Tibial artery (tissue), 4 donors: ENCODE measurements at places on chromosomes 6 and 20.

DNA sequence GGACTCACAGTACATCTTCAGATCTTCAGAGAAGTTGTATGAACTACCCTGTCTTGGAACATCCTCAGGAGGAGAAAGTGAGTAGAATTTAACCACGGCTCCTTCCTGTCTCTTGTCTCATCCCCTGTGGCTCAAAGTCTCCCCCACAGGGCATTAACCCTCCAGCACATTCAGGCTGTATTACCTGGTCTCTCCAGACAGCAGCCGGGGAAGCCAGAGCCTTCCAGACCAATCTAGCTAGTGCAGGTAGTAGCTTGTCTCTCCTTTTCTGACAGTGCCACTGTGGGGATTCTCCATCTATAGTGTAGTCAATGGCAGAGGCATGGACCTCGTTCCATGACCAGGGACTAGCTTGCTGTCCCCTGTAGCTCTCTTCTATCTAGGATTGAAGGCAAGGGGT, 16.9 kb upstream of the ELMO2 start:
- DNase-seq, result no peak

GRCh38 chr20:44704551-44704971, 10.6 kb upstream of the CCN5 start:
- DNase-seq, result peak; percentile 50

DNA sequence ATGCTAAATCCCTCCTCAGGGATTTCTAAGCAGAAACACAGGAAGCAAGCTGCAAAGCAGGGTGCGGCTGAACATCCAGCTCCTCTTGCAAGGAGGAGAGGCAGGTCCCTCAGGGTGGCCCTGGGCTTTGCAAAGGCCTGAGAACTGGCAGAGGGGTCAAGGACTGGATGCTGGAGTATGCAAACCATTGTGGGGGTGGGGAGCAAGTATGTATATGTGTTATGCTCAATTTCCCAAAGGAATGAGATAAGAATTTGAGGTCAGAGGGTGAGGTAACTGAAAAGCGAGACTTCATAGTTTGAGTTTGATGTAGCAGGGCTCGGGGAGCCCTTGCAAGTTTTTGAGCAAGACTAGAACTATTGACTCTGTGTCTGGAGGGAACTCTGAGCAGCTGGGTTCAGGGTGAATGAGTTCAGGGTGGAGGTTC, 11.2 kb downstream of the SLC22A2 start:
- no peak for DNase-seq

- no peak for DNase-seq
Observed at GRCh38 chr20:4045082-4045481, 29.7 kb upstream of the RNF24 start.

DNA sequence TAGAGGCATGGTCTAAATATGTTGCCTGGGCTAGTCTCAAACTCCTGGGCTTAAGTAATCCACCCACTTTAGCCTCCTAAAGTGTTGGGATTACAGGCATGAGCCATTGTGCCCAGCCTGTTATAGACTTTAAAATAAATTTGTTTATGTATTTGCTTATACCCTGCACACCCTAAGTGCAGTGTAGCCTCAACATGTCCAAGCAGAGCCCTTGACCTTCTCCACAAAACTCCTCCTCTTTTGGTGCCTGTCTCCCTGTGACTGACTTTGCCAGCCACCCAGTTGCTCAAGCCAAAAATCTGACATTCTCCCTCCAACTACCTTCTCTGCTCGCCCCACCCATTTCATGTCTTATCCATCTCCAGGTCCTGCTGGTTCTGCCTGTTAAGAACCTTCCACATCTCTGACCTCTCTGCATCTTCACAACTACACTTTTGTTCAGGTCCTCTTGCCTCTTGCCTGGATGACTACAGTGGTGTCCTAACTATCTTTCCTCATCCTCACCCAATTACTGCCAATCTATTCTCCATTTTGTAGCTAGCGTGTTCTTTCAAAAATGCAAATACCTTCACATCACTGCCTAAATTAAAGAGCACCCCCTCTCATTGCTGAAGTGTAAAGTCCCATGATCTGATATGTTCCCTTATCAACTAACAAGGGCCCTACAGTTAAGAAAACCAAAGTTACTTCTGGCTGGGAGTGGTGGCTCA, 11.2 kb upstream of the KIFC1 start:
- no peak for DNase-seq

GRCh38 chr6:159217595-159218275, 48.5 kb downstream of the FNDC1 start:
- DNase-seq, result no peak

DNA sequence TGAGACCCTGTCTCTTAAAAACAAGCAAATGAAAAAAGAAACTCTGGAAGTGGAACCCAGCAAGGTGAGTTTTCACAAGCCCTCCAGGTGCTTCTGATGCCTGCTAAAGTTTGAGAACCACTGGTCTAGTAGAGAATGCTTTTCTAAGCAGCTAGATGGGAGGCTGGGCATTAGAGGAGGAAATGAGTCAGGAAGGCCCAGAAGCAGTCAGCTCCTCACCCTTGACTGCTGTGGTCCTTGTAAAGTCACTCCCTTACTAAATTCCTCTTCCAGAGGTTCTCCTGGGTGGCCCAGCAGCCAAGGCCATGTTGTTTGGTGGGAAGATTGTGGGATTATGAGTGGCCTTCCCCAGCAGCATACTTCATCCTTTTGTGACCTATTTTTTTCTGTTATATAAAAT, 52.0 kb upstream of the FYN start:
- DNase-seq, result no peak

GRCh38 chr20:64136004-64136710, 28.1 kb upstream of the MYT1 start:
- peak; percentile 25 for DNase-seq

GRCh38 chr20:2162125-2162822, 60.6 kb downstream of the STK35 start:
- DNase-seq, result no peak

DNA sequence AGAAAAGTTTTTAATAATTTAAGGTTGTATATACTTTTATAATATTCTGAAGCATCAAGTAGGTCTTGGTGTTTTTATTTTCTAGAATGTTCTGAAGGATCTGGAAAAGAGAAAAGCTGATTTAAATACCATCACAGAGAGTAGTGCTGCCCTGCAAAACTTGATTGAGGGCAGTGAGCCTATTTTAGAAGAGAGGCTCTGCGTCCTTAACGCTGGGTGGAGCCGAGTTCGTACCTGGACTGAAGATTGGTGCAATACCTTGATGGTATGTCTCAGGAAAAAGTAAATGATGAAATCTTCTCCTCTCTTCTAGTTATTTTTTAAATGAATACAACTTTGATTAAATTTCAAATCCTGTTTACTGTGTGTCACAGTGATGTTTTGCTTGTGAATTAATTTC, 225.7 kb downstream of the UTRN start:
- DNase-seq, result no peak

- DNase-seq, result no peak
Observed at GRCh38 chr6:156752666-156753301, 24.4 kb upstream of the ARID1B start.

- DNase-seq, result no peak
Observed at GRCh38 chr6:45314146-45314545, 14.0 kb upstream of the RUNX2 start.

DNA sequence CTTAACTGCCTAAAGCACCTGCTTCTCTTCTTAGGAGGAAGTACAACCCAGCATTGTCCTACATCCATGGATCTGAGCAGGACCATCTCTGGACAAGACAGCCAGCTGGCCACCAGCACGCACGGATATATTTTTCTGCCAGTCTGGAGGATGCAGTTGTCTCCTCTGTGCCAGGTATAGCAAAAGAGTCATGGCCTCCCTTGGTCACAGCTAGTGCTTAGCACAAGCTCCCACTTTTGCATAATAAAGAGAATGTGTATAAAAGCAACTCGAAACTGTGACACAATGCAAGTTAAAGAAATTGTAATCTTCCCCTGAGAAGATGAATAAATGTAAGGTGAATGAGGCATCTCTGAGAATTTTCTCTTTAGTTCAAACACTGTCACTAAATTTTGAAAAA, 267.8 kb upstream of the MANEA start:
- DNase-seq, result no peak

- no peak for DNase-seq
Observed at GRCh38 chr20:34076952-34077351, 35.1 kb downstream of the EIF2S2 start.

DNA sequence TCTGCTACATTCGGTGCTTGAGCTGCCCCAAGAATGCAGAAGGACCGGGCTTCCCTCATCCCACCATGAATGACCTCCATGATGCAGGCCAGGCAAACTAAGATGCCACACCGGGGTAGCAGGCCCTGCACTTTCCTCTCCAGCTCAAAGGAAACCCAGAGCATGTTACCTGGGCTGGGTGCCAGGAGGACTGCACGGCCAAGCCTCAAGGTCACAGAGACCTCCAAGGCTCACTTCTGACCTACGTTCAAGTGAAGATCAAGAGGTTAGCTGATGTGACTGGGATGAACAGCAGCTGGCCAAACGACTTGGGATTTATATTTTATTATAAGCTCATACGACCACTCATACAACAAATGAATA, 501.8 kb downstream of the CD83 start:
- DNase-seq, result no peak

- DNase-seq, result no peak
Observed at GRCh38 chr6:46098678-46099077, 31.1 kb upstream of the ENPP4 start.

GRCh38 chr6:130675072-130675471, 152.1 kb upstream of the SMLR1 start:
- no peak for DNase-seq

DNA sequence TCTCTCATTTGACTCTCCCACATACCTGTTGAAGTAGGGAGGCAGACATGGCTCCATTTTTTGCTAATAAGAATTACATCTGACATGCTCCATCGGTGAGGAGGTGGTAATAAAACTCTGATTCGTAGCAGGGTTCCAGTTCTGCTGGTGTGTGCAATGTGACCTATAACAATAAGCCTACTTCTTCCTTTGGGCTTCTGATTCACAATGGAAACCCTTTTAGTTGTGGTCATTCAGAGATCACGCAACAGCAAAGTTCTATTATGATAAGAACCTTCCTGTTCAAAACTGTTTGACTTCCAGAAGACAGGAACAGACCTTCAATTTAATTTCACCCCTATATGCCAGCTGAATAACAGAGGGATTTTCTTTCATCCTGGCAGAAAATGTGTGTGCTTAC, 31.4 kb upstream of the GSTA4 start:
- DNase-seq, result no peak

GRCh38 chr6:154408891-154409500, 52.4 kb upstream of the IPCEF1 start:
- DNase-seq, result no peak

- no peak for DNase-seq
Observed at GRCh38 chr6:117494283-117494682, 11.8 kb downstream of the DCBLD1 start.

DNA sequence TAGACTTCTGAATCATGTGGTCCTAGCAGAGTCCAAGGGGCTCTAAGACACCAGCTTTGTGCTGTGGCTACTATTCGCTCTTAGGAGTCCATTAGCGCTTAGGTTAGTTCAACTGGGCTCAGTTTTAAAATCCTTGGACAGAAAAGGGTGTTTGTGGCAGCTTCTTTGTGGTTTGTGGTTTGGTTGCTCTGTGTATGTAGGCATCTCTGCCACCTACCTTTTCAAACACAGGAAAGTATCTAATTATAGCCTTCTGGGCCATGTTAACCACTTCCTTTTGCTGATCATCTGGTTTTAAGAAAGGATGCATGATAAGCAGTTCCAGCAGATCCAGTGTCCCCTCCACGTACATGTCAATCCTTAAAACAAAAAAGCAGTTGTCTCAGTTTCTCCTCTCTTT, 10.8 kb downstream of the GSTA4 start:
- DNase-seq, result no peak
